SK-N-SH (cell line): ENCODE measurements at places on chromosomes 5 and 9.
A peak's percentile ranks its signal among the peaks of the same experiment; 100 is the strongest.

- no peak for DNase-seq
Measured at GRCh38 chr9:78356634-78357033, 59.7 kb downstream of the PSAT1 start.

DNA sequence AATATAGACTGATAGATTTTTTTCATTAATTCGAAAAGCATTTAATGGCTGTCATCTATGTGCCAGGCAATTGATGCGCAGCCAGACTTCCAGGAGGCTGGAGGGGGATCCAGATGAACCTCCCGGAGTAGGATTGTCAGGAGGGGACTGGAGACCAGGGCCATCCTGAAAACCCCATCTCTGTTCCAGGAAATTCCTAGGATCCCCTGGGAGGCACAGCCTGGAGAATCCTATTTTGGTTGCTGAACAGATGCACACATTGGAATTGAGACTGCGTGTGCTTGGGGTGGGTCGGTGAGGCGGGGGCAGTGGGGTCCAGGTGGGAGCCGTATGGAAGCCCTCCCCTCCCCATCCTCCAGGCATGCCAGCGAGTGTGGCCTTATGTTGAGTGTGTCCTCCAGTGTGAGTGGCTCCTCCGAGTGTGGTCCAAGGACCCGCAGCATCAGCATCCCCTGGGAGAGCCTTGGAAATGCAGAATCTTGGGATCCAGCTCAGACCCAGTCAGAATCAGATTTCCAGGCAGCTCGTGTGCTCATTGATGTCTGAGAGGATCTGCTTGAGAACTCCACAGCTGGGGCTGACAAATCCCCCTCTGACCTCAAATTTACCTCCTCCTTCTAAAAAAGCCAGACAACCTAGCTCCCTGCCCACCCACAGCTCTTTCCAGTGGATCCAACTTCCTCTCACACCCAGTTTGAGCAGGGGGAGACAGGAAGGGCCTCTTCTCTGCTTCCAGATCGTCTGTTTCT, 38.7 kb downstream of the ROPN1L start:
- DNase-seq = no peak

- no peak for DNase-seq
Measured at GRCh38 chr9:78746010-78746409, 449.1 kb downstream of the PSAT1 start.

GRCh38 chr5:82640916-82641315, 362.8 kb upstream of the RPS23 start:
- no peak for DNase-seq

DNA sequence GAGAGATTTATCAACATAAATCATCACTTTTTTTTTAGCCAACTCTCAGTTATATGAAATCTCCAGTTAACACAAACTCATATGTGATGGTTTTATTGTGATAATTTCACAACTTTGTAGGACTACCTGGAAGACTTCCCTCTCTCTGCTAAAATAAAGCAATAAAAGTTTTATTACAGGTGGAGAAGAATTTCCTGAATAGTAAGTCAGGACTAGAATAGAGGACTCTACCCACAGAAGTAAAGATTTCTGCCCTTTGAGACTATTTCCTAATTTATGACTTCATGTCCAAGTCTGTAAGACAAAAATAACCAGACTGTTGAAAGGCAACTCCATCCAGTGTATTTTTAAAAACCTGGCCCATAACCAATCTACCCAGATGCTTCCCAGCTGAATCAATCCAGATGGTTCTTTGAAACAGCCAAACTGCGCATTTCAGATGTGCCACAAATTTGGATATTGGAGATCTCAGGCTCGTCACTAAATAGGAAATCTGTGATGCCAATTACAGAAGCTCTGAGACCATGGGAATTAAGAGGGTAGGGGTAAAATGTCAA, 234.0 kb upstream of the NMUR2 start:
- no peak for DNase-seq

GRCh38 chr5:9483243-9483642, 62.6 kb downstream of the SEMA5A start:
- no peak for DNase-seq

GRCh38 chr9:113659740-113660139, 196.2 kb downstream of the RGS3 start:
- DNase-seq = no peak

GRCh38 chr9:136225366-136225747, 20.3 kb downstream of the QSOX2 start:
- no peak for DNase-seq

DNA sequence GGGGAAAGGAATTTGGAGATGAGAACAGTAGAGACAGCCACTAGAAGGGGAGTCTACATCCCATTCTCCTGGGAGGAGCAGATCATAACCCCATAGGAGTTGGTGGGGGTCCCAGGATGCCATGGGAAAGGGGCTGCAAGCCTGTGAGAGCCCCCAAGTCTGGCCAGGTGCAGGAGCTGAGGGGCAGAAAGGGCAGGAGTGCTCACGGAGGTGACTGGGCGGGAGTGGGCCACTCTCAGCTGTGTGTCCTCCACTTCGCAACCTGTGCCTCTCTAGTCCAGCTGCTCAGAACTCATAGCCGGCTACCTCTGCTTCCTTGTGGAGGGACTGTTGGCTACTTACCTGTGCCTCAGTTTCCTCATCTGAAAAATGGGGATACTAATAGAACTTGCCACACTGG, 263.9 kb downstream of the FSTL4 start:
- no peak for DNase-seq

DNA sequence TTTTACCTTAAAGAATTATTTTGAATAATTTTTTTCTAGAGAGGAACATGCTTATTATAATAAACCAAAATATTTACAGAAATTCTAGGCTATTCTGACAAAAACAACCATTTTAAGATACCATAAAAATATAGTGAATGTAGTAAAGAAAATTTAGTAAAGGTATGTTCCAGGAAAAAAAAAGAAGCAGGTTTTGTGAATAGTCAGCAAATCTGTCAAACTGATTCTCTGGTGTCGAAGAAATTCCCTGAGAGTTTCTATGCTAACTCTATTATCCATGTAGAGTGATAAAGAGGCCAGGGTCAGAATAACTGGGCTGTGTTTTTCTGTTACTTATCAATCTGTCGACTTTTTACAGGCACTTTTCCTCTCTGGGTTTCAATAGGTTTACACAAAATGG, 459.2 kb downstream of the KIF4B start:
- DNase-seq = no peak

GRCh38 chr9:21392270-21392669, 7.1 kb upstream of the IFNA2 start:
- DNase-seq = peak; percentile 23

GRCh38 chr5:54156577-54156976, 153.8 kb downstream of the ARL15 start:
- no peak for DNase-seq

DNA sequence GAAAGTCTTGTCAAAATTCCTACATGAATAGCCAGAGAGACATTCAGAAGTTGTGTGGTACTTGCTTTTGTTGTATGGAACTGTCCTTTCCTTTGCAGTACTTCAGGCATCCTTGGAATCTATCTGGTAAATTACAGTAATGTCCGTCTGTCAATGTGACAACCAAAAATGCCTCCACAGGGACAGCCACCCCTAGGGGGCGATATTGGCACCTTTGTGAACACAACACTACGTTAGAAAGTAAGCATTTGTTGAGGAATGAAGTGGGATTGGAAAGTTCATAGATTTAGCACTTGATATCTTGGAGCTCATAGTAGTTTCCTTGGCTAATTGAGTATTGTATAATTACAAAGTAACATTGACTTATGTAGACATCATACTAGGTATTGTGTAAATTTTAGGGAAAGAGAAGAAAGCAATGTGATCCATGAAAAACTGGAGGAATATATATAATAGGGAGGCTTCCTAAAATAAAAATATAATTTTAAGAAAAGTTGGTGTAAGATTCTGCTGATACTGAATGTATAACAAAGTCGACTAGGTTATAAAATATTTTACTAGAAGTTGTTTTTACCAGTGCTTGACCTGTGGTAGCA, 32.7 kb downstream of the TMEFF1 start:
- peak; percentile 34 for DNase-seq

DNA sequence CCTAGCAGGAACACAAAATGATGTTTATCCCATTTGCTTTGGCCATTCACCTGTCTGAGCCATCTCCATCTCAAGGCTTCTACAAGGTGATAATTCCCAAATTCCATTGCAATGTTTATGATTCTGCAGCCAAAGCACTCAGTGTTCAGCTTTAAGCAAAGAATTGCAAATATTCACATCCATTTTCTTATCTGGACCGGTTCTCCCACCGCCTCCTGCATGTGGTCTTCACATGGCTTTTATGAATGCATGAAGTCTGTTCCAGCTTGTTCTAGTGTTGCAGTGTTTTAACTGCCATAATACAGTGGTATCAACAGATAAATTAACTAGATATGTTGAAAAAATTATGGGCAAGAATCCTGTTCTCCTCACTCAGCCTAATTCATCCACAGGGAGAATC, 443.0 kb upstream of the KLF4 start:
- no peak for DNase-seq

DNA sequence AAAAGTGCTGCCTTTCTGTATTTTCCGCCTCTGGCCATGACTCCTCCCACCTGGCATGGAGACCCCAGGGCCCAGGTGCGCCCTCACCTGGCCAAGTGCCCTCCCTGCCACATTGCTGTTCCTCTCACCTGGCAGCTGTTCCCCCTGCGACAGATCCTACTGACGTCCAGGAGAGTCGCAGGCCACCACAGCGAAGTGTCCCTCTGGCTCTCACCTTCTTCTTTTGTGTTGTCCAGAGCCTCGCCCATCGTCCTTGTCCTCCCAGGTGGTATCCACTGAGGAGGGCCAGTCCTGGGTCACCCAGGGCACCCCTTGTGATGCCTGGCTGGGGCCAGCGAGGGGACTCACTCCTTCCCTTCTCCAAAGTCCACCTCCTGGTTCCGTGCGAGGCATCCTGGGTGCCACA, 2.6 kb downstream of the NKD2 start:
- peak; percentile 78 for DNase-seq

GRCh38 chr5:119945691-119946090, 316.3 kb downstream of the FAM170A start:
- DNase-seq = no peak

DNA sequence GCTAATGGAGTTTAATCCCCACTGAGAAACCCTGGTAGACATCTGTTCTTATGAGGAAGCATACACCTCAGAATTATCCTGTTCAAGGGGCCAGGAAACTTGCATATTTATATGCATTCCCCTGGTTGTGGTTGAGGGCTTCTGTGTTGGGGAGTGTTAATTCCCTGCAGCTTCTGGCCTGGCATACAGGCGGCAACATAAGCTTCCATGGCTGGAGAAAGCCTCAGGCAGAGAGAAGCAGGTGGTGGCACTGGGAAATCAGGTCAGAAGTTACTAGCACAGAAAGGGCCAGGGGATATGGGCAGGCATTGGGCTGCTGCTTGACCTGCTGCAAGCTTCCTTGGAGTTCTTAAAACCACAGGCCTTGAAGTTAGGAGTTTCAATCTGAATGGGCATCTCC, 166.1 kb upstream of the SEMA6A start:
- DNase-seq = no peak

- no peak for DNase-seq
Measured at GRCh38 chr9:91886414-91887076, 63.5 kb downstream of the ROR2 start.

DNA sequence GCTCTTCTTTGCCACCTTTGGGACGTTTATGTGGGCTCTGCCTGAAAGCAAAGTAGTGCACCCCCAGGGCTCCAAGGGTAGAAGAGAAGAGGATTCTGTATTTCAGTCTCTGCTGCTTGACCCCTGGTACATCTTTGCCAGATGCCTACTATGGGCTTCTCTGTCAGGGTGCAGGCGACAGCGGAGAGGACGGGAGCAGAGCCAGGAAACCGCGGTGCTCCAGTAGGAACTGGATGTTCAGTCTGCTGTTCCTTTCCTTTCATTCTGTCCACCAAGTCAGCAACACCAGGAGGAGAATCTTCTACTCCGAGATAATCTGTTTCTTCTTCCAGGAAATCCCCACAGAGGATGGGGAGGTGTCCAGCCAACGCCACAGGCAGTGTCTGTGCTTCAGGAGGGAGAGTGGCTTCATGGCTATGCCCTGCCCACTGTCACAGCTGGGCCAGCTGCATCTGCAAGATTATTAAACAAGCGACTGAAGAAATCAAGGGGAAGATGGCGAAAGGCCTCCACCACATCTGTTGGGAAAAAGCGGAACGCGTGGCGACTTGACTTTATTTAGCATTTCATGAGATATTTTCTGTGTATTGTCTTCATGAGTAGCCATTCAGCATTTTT, 398.3 kb downstream of the IRX1 start:
- DNase-seq = no peak

DNA sequence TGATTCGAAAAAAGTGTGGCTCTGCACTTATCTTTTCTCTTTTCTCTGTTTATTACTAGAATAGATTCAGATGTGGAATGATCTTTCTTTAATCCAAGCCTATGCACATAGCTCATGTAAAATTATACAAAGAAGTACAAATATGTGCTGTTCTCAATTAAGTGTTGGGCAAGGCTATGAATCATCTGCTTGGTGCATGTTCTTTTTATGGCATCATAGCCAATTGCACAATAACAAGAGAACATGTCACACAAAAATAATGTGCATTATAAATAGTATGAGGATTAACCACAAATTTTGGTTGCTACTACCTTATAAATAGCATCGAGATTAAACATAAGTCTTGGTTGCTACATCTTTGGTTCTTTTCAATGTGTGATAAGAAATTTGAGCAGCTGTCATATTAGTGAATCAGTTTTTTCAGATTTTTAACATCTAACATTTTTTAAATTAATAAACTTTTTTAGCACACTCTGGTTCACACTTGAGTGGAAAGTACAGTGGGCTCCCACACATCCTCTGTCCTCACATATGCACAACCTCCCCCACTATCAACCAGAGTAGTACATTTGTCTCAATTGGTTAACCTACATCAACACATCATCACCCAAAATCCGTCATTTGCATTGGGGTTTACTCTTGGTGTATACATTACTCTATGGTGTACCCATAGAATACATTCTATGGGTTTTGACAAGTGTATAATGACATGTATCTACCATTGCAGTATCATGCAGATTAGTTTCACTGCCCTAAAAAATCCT, 6.8 kb upstream of the RECK start:
- DNase-seq = no peak

DNA sequence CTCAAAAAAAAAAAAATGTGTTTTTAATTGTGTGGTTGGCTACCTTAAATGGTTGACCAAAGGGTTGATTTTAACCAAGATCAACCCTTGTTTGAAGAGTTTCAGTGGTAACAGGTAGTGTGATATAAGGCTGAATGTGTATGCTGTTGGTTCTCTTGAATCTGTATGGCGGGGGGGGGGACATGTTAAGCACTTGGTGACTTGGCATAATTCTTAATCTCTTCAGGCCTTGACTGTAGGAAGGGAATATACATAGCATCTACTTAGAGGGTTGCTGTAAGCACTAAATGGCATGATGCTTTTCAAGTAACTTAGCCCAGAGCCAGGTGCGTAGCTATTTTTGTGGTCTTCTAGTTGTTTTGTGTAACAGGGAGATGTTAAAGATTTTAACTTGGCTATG, 5.6 kb upstream of the SPRY4 start:
- no peak for DNase-seq

DNA sequence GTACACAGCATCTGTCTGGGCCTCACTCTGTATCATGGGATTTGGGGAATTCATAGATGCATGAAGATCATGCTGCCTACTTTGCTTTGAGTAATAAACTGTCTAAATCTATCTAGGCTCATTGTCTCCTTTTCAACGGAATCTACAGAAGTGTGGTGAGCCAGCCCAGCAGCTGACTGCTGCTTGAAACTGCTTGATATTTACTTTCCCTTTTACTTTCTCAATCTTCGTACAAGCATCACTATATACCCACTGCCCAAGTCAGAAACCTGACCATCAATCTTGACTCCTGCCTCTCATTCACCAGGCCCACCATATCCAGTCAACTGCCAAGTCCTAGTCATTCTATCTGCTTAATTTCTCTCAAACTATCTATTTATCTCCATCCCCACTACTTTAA, 142.9 kb downstream of the NR2F1-AS1 start:
- no peak for DNase-seq

GRCh38 chr5:164475339-164475977, 970.0 kb downstream of the MAT2B start:
- DNase-seq = peak; percentile 25
